ENCODE measurements at places on chromosomes 1 and 21.

DNA sequence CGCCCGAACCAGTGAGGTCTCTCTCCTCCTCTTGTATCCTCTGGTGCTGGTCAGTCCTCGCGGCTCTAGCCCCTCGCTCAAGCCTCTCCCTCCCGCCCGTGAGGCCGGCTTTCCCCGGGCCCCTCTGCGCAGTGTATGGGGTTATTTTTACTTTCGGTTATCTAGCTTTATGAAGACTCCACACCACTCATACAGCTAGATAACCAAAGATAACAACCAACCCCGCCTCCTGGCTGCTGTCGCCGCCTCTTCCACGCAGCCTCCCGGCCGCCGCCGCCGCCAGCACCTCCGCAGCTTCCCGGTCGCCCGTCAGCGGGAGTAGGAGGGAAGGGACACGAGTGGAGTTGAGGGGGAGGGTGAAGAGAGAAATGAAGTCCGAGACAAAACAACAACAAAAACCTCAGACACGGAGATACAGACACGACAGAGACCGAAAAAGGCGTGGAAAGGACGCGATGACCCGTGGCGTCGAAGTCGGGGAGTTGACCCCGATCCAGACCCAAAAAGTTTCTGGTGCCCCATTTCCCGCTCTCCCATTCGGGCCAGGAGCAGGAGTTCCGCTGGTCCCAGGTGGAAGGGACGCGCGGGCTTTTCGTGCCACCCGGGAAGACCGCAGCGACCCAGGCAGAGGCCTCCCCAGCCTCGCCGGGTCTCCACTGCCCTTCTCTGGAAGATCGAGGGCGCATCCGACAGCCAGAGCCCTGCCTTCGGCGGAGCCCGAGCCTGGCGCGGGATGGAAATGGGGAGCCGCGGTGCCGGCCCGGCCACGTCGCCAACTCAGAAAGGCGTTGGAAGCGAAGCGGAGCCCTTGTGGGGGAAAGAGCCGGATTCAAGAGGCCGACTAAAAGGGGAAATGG, 51.4 kb downstream of the RHBG start:
- no peak for DNase-seq

GRCh38 chr1:68301471-68302001, 69.2 kb upstream of the WLS start:
- no peak for DNase-seq

- no peak for DNase-seq
Observed at GRCh38 chr1:171983584-171983983, 142.3 kb downstream of the DNM3 start.

- DNase-seq, result peak; percentile 16
Observed at GRCh38 chr1:161225178-161225533, 704 bp upstream of the TOMM40L start.

DNA sequence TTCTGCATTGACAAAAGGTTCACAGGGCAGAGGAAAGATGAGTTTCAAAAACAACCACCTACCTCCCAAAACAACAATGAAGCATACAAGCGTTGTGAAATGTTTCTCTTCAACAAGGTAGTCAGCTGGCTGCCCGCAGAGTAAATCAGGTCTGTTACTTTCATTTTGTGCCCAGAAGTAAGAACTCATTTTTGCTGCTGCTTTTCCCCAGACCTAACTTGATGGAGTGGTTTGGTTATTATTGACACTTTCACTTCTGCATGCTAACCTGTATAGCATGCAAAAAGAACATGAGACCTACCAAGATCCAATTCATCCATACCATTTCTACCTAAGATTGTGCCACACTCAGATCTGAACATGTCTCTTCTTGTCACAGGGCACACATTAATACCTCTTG, 1.3 kb downstream of the SLC9C2 start:
- DNase-seq, result no peak

DNA sequence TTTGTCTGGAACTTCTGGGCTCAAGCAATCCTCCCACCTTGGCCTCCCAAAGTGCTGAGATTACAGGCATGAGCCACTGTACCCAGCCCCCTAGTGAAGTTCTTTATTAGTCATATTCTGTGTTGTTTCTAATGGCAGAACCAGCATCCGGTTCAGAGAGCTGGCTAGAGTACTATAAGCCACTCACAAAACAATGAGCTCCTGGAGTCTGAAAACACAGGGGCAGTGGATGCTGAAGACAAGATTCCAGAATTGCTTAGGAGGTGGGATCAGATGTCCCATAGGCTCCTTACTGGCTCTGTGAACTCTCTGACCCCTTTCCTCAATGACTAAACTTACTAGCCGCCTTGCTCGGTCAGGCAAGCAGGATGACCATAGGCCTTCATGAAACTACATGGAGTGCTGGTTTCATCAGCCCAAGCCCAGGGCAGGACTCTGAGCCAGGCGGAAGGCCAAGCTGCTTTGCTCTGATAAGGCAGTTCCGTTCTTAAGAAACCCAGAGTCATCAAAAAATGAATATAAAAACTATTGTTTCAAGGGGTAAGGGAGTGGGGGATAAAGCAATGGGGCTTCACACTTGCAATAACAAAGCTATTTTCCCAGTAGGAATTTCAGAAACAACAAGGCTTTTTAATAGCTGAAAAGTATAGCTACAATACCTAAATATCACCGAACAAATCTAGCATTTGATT, 8.1 kb downstream of the MTHFR start:
- DNase-seq, result no peak
